Chondrocyte (in vitro differentiated cells): ENCODE measurements at places on chromosomes 5 and 9. TPM values are rescaled to one million over a fixed set of nuclear protein-coding genes. Genes with fewer than 3 reads are reported as not detected.
A peak's percentile ranks its signal among the peaks of the same experiment; 100 is the strongest.

GRCh38 chr5:171697221-171698102 is 88.2 kb upstream of the SMIM23 start:
- no peak for DNase-seq

The ZFP37 gene
- total RNA-seq: 3.3 to 4.3 TPM (median 3.6 TPM) in 3 replicates

- DNase-seq: no peak
Measured at GRCh38 chr5:78835176-78835575, 149.9 kb downstream of the ARSB start.

DNA sequence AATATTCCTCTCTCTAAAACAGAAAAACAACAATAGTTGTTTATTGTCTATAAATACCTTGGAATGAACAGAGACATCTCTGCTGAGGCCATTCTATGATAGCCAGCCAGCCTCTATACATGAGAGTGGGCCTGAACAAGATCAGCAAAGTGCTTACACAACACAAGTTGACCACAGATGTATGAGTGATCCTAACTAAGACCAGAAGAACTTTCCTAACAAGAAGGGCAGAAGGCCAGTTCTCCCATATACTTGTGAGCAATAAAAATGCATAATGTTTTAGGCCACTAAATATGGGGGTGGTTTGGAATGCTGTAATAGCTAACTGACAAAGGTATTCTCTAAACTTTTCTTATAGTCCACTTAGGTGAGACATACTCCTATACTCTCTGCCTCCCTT is 345.7 kb downstream of the SPATA31D1 start:
- DNase-seq: no peak

DNA sequence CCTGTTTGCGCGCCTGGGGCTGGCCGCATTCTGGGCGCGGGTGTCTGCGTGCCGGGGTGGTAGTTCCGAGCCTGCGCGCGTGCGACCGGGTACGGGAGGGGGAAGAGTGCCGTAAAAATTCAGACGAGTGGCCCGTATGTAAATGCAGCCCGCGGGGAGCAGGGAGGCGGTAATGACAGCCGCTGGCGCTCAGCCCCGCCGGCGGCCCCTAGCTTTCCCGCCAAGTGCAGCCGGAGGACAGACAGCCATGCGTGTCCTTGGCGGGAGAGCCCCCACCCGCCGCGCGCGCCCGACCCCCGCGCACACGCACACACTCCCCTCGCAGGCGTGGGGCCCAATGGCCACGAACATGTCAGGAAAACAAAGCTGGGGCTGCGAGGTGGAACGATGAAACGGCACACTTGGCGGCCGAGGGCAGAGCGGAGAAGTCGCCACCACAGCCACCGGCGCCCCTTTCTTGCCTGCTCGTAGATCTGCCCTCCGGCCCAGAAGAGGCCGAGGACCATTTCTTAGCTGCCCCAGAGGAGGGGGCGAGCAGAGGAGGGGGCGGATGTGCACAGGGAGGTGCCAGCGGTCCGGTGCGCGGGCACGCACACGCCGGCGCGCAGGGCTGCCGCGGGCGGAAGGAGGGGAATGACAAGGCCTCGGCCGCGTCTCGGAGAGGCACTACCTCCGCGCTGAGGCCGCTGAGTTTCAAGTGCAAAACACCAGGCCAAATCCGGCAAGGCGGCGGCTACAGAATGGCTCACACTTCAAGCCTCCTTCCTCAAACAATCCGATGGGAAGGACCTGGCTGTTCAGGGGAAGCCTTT is 208.4 kb downstream of the MEF2C start:
- no peak for DNase-seq

The NOXA1 gene
- total RNA-seq: 0.97 to 2.5 TPM (median 2.0 TPM) in 3 replicates

The C1QTNF2 gene
- 0.34 to 0.62 TPM (median 0.59 TPM) in 3 replicates for total RNA-seq

The ADCY2 gene
- total RNA-seq: 0.36 to 0.95 TPM in 2 of 3 replicates, not detected in the other

- no peak for DNase-seq
Measured at GRCh38 chr5:39466846-39467245, 42.1 kb upstream of the DAB2 start.

The HTR1A gene
- total RNA-seq: not detected in 3 replicates

DNA sequence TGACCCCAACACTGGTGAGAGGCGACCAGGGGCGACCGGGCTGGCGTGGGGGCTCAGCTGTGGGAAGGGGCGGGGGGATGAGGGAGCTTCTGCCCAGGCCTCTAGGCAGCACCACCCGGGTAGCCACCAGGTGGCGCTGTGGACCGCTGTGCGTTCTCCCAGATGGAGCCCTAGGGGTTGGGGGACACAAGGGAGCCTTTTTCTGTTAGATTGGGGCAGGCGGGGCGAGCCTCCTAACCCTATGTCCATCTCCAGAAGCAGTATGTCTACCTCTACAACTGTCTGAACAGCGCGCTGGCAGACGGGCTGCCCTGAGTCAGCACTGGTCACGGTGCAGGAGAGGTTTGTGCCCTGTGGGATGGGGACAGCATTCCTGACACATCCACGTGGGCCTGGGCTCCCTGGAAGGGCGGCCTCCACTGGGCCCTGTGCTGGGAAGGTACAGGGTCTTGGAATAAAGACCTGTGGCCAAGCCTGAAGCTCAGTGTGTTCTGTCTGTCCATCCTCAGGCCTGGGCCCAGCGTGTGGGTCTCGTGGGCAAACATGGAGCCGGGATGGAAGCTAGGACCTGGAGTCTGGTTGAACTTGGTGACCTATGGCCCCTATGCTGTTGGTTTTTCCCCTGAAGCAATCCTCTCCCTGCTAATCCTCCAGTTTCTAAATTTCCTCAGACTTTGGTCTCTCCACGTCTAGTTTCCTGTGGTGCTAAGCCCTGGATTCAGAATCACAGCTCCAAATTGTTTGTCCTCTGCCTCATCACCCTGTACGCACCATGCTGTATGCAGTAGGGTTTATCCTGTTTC is 23.1 kb upstream of the SPTLC1 start:
- no peak for DNase-seq

The F12 gene
- 0.99 to 2.1 TPM (median 1.8 TPM) in 3 replicates for total RNA-seq

The SPRY4 gene
- 5.3 to 9.6 TPM (median 8.3 TPM) in 3 replicates for total RNA-seq

The PURA gene
- 13.3 to 18.1 TPM (median 16.7 TPM) in 3 replicates for total RNA-seq

DNA sequence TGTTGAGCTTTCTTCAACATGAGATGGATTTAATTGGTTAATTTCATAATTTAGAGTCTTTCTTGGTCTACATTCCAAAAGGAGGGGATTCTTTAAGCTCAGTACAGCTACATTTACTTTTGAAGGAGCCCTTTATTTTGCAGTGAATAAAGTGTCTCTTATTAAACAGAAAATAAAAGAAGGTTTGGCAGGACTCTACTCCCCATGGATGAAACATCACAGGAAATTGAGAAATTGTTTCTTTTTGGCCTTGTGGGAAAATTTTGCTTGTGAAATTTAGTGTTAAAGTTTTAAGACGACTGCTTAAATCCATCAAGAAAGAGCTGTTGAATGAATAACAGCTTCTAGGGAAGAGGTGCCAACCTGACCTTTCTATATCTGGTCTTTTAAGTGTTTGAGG is 187.7 kb downstream of the NTRK2 start:
- no peak for DNase-seq

DNA sequence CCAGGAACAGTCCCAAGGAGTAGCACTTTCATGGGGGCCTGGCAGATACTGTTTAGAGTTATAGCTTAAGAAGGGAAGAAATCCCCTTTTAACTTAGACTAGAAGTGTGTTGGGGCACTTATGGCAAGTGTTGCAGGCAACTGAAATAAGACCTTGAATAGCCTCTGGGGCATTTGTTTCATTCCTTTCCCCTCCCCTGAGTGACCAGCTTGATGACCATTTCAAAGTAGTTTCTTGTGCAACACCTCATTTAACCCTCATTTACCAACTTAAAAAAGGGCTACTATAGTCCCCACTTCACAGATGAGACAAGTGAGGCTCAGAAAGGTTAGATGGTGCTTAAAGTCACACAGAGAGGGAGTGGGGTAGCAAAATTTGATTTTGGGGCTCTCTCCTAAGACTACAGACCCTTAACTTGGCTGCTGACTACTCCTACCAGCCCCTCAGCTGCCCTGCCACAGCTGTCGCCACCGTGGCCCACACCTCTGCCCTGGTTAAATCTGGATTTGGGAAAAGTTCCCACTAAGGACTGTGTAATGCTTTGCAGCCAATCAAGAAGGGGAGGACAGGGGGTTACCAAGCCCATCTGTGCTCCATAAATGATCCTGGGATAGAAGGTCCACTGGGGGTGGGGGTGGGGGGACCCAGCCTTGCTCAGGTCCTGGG is 5.5 kb downstream of the PDLIM4 start:
- no peak for DNase-seq

The SLC22A4 gene
- total RNA-seq: 4.2 to 5.4 TPM (median 4.8 TPM) in 3 replicates

GRCh38 chr9:119337573-119337972 is 31.7 kb downstream of the BRINP1 start:
- DNase-seq: no peak

The CCL21 gene
- not detected in 3 replicates for total RNA-seq

GRCh38 chr9:30622561-30622960 is 1761.9 kb upstream of the ACO1 start:
- DNase-seq: no peak

The TMEM161B gene
- 7.6 to 13.5 TPM (median 9.6 TPM) in 3 replicates for total RNA-seq

The RNF208 gene
- 3.3 to 4.4 TPM (median 3.6 TPM) in 3 replicates for total RNA-seq

The C9orf50 gene
- total RNA-seq: 0.30 to 0.39 TPM (median 0.38 TPM) in 3 replicates

DNA sequence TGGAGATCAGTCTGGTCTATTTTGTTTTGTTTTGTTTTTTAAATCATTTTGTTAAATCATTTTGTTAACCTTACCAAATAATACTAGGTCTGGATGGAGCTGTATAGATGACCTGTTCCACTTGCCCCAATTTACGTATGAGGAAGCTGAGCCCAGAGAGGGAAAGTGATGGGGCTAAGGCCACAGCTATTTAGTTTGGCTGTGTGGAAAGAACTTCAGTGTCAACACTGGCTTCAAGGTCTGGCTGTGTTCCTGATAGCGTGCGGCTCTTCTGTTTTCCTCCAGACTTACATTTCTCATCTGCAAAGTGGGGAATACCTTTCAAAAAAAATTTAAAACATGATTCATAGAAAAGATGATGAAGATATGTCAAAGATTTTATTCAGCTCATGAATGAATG is 112.5 kb downstream of the PTTG1 start:
- no peak for DNase-seq

The FBN2 gene
- total RNA-seq: 303 to 524 TPM (median 311 TPM) in 3 replicates

DNA sequence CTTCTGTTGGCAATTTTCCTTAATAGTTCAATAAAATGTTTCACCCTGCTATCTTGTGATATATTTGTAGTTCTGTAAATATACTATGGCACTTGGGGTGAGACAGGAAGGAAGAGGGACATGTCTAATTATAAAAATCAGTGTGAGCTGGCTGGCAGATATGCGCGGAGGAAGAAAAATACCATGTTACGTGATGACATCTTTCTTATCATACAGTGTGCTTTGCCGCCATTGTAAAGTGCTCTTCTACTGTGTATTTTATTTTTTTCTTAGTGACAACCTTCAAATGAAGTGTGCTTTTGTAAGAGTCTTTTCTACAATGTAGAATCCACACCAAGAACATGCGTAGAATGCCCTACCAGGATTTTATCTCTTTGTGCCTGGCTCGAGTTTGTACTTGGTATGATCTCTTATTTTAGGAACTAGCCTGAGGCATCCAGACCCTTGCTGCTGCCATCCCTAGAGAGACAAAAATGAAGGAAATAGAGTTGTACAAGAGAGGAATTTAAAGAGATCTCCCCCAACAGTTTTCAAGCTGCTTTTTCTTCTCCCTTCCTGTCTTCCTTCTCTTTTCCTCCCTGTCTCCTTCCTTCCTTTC is 46.7 kb upstream of the RIOK2 start:
- no peak for DNase-seq

The TMEM252 gene
- total RNA-seq: not detected in 3 replicates

GRCh38 chr5:59424515-59424914 is 469.0 kb downstream of the PDE4D start:
- no peak for DNase-seq

GRCh38 chr9:100240512-100240911 is 112.2 kb downstream of the TEX10 start:
- no peak for DNase-seq

- DNase-seq: peak; percentile 57
Measured at GRCh38 chr5:135225856-135226560, 173.0 kb downstream of the MACROH2A1 start.

GRCh38 chr5:113115061-113115460 is 138.5 kb downstream of the DCP2 start:
- DNase-seq: no peak
